ENCODE measurements at places on chromosomes 3 and 15.

DNA sequence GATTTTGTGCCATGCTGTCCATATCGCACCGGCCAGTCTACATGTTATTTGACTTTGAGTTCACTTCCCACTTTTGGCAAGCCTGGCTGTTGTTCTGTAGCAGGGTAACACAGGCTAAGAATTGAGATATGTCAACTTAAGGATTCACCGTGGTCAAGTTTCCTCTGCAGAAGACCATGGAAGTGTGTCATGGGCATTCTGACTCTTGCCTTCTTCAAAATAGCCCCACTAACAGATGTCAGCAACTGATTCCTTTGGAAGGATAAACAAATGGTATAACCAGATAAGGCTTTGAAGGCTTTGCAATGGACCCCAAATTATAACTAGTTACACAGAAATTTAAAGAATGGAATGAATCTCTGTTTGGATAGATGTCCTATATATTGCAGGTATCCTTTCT lies 20.1 kb upstream of the CD47 start:
- no peak for DNase-seq

- no peak for DNase-seq
These were observed 746.2 kb downstream of the GRM7 start for GRCh38 chr3:7607083-7607482.

DNA sequence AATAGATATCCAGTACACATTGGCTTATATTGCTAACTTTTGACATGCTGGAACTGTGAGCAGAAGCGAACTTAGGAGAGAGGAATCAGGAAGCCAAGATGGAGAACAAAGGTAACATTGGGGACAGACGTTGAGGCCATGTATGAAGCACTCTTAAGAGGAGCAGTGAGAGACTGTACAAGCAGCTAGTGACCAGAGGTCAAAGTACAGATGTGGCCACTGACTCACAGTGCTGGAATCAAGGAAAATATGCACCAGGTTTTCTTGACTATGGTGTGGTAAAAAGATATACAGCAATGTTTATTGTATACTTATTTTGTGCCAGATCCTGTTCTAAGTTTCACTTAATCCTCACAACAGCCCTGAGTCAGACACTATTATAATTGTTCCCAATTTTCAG lies 2.0 kb upstream of the IL20RB start:
- DNase-seq = no peak

DNA sequence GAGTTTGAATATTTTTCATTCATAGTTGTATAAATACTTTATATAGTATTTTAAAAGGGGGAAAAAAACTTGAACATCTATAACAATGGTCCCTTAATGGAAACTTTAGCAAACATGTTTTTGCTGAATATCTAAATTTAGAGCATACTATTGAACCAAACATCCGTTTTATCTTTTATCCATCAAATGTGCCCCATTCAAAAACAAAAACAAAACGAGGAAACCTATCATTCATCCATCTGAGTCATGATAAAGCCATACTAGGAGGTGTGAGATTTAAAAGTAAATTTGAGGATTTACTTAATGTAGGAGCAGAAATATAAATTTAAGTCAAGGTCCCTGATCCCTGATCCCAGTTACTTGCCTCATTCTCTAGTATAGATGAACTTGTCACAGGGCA lies 463.6 kb upstream of the MDFIC2 start:
- DNase-seq = no peak

DNA sequence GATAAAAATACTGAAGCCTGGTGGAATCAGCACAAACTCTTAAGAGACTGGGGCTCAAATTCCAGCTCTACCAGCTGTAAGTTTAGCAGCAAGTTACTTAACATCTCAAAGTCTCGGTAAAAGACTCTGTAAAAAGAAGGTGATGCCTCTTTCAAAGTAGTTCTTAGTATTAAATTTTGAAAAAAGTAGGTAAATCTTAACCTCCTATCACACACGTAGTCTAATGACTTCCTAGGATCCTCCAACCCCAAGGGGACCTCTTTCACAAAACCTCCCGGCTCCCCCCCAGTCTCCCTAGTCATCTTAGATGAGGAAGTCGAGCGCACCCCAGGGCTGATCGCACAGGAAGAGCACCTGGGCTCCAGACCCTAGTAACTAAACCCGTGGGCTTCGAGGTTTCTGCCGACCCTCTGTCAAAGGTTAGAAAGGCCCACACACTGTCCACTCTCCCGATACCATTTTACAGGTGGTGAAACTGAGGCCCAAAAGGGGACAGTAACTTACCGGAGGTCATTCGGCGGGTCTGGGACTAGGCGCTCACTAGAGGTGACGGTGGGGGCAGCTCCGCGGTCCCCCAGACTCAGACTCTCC lies 427 bp downstream of the MBD4 start:
- no peak for DNase-seq

GRCh38 chr3:190099099-190099498 lies 21.6 kb downstream of the P3H2 start:
- no peak for DNase-seq

DNA sequence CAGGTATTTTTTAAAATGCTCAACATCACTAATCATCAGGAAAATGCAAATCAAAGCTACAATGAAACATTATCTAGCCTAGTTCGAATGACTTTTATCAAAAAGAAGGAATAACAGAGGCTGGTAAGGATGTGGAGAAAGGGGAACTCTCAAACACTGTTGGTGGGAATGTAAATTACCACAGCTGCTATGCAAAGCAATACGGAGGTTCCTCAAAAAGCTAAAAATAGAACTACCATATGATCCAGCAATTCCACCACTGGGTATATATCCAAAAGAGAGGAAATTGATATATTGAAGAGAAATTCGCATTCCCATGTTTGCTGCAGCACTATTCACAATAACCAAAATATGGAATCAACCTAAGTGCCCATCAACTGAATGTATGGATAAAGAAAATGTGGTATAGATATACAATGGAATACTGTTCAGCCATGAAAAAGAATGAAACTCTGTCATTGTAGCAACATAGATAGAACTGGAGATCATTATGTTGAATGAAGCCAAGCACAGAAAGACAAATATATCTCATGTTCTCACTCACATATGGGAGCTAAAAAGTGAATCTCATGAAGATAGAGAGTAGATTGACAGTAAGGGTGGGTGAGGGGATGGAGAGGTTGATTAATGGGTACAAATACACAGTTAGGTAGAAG lies 19.7 kb upstream of the CLN6 start:
- no peak for DNase-seq

Data from activated naive CD4-positive, alpha-beta T cell (primary cell).